ENCODE measurements at places on chromosomes 1 and 21.

DNA sequence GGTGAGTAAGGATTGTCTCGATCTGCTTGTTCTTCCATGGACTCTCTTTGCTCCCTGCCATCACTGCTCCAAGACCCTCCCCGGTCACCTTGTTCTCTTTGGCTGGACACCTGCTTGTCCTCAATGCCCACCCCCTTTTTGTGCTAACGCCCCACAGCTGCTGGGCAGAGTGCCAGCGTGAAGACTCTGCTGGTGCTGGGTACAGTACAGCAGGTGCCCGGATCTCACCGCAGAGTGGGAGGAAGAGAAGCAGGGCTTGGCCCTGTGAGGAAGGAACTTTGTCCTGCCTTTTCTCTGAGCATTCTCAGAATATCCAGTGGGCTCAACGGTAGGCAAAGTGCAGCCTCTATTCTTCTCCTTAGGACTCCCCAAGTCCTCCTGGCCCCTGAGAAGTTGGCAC, 90.1 kb downstream of the PLXNA2 start:
- DNase-seq = no peak

DNA sequence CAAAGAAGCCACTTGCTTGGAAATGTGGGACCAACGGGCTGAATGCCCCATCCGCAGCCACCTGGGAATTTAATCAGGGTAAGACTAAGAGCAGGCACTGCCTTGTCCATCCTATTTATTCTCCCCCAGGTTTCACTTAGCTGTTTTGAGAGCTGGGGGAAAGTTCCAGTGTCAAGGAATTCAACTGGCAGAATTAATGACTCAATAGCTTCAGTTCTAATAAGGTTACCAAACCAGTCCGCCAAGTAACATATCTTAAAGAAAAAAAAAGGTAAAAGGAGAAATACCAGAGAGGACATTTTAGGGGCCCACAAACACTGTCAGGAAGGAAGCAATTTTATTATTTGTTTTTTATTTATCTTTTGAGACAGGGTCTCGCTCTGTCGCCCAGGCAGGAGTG, 157.6 kb upstream of the SOD1 start:
- no peak for DNase-seq

- no peak for DNase-seq
Observed at GRCh38 chr1:17248781-17249180, at the start of gene PADI3. Gene PADI3 (plus strand): TSS chr1:17249098. CDS start chr1:17249138, 40 bp downstream.

DNA sequence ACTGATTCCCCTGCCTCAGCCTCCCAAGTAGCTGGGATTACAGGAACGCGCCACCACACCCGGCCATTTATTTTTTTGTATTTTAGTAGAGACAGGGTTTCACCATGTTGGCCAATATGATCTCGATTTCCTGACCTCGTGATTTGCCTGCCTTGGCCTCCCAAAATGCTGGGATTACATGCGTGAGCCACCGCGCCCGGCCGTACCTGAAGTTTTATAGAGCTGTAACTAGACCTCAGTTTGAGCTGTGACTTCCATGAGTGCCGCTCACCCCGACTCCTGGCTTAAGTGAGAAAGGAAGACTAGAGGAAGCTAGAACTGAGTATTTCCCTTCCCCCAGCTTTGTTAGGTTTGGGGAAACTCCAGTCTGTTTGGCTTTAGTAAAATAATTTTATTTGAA, 1283.1 kb downstream of the KCNT2 start:
- DNase-seq = no peak

DNA sequence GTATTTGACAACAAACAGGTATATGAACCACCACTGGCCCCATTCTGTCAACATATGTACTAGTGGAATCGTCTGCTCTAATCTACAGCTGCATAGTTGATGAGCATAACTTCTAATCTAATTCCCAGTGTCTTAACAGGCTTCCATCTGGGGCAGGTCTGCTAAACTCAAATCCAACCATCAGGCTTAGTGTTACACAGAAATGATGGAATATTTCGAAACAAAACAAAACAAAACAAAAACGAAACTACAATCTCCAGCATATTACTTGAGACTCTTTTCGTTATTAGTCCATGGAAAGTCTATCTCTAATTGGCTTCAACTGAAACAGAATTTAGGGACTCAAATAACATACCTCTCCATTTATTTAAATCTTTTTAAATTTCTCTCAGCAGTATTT, 37.6 kb downstream of the DIPK1A start:
- DNase-seq = no peak

GRCh38 chr21:16205527-16205926, 475.7 kb downstream of the USP25 start:
- DNase-seq = no peak

DNA sequence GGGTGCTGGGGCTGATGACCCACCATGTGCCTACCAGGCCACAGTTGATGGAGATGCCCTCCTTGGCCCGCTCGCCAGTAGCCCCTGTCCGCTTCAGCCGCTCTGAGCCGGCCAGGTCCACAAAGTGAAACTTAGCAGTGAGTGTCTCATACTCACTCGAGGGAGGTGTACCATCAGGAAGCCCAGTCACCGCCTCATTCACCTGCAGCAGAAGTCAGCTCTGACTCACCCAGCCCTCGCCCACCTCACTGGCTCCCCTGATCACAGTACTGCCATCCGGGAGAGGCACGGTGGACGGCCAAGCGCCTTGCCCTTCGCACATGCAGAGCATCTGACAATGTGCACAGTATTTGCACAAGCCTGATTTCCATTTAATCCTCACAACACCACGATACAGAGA, 18.8 kb downstream of the KIF21B start:
- no peak for DNase-seq
